Activated naive CD8-positive, alpha-beta T cell treated with anti-CD3 and anti-CD28 coated beads, Interleukin-2, amount 50 U/mL, for 16 hours (primary cell): ENCODE measurements at places on chromosomes 4 and X.

GRCh38 chrX:106726485-106727437 lies at the start of gene RNF128:
RNF128 (plus strand) TSS chrX:106726701; CDS start chrX:106726914, 213 bp downstream.
- no peak for DNase-seq

DNA sequence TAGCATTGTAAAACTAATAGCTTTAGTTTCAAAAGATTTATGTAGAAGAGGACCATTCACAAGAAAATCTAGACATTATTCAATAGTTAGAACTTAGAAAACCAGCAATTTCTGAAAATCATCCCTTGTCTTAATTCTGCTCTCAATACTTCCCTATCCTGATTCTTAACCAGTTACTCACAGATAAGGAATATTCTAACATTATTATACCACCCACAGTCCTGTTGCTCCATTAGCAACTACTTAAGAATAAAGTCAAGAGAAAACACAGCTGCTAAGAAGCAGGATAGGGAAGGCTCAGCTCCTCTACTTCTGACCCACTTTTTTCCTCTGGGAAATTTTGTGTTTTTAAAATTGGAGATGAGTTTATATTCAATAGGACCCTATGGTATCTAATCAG lies 47.7 kb downstream of the PHKA1 start:
- no peak for DNase-seq

GRCh38 chr4:77194366-77194765 lies 37.4 kb downstream of the CCNG2 start:
- no peak for DNase-seq

DNA sequence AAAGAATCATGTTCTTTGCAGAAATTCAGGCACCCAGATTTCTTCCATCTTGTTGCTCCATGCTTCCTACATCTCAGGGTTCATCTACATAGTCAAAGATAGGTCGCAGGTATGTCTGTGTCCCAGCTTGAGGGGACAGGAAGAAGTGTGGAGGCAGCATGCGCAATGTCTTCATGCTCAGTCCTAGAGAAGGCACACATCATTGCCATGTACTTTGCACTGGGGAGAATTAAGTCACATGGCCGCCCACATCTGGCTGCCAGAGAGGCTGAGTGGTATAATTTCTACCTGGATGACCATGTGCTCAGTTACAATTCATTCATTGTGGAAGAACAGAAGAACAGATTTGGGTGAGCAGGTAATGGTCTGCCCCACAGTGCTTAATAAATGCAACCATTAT lies 54.1 kb downstream of the GAB1 start:
- no peak for DNase-seq

- no peak for DNase-seq
Observed at GRCh38 chr4:80171251-80171650, 26.1 kb upstream of the PRDM8 start.

DNA sequence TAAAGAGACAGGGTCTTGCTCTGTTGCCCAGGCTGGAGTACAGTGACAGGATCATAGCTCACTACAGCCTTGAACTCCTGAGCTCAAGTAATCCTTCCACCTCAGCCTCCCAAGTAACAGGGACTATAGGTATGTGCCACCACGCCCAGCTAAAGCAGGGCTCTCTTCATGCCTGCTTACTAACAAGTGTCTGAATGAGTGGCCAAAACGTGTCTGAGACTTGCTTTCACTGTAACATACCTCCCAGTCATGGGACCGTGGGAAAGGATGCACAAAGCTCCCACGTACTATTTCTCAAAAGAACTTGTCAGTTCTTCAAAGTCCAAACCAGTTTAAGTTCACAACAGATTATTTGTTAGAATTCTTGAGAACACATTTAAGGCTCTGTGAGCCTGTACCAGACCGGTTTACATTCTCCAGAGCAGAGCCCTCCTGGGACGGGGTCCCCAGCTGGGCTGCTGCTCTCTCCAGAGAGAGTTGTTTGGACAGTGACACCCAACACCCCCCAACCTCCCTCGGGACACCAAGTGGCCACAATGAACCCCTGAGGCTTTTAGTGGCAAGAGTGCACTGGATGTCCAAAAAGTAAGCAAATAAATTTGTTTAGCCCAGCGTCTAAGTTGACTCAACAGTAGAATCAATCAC lies 24.1 kb downstream of the SH3KBP1 start:
- DNase-seq, result no peak

- no peak for DNase-seq
Observed at GRCh38 chr4:100569196-100569595, 51.4 kb upstream of the EMCN start.

- no peak for DNase-seq
Observed at GRCh38 chr4:158371158-158371557, 150.5 kb upstream of the RXFP1 start.

- DNase-seq, result no peak
Observed at GRCh38 chrX:46258356-46258755, 286.9 kb downstream of the ZNF674 start.

DNA sequence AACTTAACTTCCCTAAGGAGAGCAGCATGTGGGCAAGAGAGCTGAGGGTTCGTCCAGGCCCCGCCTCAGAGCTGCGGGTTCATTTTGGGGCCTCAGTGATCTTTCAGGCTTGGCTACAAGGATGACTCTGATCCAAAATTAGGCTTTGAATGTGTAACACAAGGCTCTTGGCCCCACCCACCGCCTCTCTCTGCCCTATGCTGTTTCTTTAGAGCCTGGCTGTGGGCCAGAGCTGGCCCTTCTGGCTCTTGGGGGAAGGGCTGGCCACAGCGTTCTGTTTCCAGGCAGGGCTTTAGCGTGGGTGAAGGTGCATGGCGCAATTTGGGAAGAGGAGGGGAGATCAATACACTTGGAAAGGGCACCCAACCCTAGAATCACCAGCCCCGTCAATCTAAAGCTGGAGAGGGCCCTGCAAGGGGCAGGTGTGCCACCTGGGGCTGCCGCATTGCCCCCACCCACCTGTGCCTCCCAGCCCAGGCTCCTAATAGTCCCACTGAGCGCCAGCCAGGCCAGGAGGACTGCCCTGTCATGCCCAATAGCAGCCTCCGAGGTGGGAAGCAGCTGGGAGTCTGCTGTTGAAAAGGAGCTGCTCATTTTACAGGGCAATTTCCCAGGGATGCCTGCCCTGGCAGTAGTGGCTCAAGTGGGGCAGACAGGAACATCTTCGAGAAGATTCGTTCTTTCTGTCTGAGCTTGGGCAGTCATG lies 84.5 kb upstream of the MAML3 start:
- DNase-seq, result no peak

DNA sequence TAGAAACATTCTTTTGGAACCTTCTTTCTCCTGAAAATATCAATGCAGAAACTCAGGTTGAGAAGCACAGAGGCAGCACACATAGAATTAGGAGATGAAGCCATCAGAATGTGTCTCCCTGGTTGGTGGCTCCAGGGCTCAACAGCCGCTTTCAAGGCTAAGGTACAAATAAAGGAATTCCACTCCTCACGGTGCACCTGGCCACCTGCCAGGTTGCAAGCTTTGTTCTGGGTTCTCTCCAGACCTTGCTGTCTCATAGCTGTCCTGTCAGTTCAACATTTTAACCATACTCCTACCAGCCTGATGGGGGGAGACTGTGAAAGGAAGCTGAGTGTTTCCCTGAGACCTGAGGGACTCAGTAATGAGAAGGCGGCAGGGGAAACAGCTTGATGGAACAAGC lies 96.3 kb upstream of the HPF1 start:
- DNase-seq, result no peak

- no peak for DNase-seq
Observed at GRCh38 chr4:56979421-56980072, 851 bp downstream of the POLR2B start.

DNA sequence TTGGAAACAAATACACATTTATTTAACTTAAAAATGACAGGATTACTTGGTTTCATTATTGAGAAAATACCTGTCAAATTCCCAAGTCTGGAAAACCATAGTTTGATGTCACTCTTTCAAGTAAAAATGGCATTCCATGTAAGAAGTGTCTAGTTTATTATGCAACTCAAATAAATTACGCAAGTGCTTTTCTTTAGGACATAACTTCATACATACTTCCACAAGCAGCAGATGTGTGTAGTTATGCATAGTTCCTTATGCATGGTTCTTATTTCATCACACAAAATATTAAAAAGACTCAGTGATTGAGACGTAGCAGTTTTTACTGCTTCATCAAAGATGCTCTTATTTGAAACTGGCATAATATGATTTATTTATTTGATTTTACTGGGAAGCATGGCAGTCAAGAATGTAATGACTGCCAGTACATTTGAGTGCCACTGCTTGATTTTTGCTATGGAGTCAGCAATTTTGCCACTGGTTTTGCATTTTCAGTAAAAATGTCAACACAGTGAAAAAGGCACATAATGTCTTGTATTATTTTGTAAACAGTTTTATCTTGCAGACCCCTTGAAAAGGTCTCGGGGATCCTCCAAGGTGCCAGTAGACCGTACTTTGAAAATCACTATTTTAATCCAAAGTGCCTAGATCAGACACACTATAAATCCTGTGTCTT lies 62.1 kb downstream of the CLCN3 start:
- no peak for DNase-seq

- DNase-seq, result no peak
Observed at GRCh38 chr4:137408527-137409177, 123.6 kb downstream of the PCDH18 start.

- no peak for DNase-seq
Observed at GRCh38 chr4:48361012-48361400, 19.7 kb downstream of the SLAIN2 start.

DNA sequence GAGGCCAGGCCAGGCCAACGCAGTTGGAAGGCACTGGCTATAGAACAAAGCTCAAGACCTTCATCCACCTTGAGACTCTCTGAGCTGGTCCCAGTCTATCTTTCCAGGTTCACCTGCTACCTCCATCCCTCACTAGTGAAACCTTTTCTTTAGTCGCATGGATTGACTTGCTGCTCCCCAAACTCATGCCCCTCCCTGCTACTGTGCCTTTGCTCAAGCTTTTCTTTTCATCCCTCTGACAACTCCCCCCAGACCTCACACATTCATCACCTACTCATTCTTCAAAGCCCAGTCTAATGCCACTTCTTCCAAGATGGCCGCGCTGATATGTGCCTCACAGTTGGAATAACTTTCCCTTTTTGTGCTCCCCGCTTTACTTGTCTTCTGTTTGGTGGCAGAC lies 58.0 kb downstream of the CNGA2 start:
- DNase-seq, result no peak

- DNase-seq, result no peak
Observed at GRCh38 chr4:164396439-164396838, 357.5 kb upstream of the SMIM31 start.
